ENCODE measurements at places on chromosomes 7 and 10.
A peak's percentile ranks its signal among the peaks of the same experiment; 100 is the strongest.

DNA sequence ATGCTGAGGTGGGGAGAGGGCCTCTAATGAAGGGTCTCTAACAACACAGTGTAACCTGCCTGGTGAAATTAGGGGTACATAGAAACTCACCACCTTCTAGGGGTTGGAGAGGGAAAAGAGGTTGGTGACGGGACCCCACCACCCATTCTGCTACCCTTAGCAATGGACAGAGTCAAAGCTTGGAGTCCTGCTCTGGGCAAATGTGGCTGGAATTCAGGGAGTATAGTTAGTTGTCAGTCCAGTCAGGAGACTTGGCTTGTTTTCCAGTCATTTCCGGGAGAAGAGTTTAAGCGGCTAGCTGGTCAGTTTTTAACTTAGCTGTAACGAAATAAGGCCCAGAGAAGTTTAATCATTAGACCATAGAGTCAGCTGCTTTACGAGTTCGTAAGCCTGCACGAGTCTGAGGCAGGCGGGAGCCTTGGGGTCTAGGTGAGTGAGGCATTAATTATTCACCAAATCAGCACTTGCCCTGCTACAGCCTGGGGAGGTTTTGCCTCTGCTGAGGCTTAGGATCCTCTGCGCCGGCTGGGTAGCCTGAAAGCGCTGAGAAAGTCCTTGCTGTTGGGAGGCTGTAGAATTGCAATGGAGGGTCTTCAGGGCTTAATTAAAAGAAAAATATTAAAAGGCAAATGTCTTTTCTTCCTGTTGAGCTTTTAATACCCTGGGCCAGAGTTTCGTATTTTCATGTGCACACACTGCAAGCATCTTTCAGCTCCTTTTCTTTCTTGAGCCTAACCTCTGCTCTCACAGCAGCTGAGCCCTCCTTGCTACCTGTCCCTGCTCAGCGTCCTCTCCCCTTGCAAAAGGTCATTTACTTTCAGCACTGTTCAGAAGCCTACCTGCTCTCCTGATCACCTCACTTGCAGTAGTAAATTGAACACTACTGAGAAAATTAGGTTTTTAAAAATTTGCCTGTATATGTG, 1.5 kb upstream of the LAMB1 start:
- DNase-seq, result no peak

GRCh38 chr7:5143935-5144903, 45.8 kb upstream of the WIPI2 start:
- DNase-seq, result peak; percentile 90

DNA sequence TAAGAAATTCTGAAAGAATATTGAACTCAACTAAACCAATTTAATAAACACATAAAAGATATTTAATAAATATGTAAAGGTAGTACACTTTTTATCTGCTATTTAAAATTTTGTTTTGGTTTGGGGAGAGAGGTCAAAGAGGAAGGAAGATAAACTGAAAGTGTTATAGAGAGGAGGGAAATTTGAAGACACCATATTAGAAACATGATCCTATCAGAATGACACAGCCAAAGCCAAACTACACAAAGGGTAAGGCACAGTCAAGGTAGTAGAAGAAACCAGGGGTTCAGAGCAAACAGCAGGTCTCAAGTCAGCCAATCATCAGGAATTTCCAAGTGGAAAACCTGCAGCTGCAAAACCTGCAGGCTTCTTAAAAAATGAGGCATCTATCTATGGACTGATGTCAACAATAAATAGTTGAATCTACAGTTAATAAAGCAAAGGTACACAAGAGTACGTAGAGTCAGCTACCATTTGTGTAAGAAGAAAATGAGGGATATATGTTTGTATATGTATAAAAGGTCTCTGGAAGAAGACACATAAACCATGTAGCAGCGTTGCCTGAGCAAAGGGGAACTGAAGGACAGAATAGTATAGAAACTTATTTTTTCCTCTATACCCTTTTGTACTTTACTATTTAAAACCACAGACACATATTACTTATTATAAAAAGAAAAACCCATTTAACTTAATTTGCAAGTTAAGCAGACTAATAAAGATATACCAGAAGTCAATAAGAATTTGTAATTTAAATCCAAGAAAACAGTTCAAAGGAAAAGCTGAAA, 10.0 kb downstream of the ZNF800 start:
- no peak for DNase-seq

DNA sequence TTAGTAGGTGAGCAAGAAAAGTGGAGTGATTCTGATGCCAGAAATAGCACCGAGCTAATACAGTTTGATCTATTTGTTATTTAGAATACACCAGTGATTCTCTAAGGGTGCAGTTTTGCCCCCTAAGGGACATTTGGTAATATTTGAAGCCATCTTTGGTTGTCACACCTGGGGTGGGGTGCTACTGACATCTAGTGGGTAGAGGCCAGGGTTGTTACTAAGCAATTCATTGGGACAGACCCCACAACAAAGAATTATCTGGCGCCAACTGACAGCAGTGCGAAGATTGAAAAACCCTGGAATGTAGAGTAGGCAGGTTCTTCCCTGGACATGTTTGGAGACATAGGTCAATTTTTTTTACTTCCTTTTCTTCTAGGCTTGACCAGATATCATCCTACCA, 14.6 kb downstream of the PALS2 start:
- DNase-seq, result peak; percentile 70

DNA sequence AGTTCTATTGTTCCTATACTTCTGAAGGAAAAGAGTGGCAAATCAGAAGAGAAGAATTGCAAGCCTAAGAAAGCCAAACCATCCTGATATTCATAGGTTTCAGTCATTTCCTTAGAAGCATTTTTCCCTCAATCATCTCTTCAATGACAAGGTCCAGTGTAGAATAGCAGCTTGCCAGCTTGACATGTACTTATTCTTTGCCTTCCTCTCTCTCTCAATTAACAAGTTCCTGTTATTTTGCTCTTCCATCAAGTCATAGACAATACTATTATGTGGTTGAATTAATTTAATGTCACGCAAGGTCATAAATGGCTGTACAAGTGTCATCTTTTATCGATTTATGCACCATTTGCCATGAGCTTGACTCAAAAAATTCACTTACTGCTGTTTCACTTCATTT, 216.3 kb upstream of the MBL2 start:
- no peak for DNase-seq

Measured in CD4-positive, alpha-beta T cell treated with Interleukin-17A for 1 hour (primary cell).